ENCODE measurements at places on chromosomes 6 and 20. TPM values are rescaled to one million over a fixed set of nuclear protein-coding genes. Genes with fewer than 3 reads are reported as not detected.

RAET1G gene
- 5.5 TPM for total RNA-seq

- no peak for DNase-seq
Observed at GRCh38 chr6:163648868-163649267, 234.3 kb downstream of the QKI start.

DNA sequence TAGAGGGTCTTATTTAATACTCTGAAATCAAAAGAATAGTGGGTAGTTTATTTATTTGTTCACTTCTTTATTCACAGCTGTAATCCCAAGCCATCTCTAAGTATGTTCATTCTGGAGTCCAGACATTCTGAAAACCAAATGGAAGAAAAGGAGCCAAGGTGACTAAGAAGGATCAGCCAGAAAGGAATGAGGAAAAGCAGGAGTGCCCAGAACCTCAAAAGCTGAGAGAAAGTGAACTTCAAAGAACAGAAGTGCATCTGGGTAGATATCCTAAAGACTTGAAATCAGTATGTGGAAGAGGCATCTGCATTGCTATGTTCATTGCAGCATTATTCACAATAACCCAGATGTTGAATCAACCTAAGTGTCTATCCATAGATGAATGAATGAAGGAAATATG is 94.8 kb downstream of the VIP start:
- DNase-seq = no peak

DNA sequence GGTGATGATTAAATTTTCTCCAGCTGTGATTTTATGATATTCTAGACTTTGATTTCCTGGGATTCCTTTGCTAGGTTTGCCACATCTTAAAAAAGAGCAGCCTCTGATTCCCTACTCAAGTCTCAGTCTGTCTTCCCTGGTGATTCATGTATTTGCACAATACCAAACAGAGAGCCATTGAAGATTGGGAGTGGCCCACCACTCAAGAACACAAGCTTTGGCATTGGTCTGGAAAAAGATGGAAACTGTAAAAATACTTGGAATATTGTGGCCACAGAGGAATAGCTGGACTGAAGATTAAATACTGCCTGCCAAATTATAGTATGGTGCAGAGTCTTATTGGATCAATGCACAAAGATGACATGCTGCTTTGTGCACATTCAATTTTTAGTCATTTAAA is 32.9 kb downstream of the PTCHD4 start:
- no peak for DNase-seq

GRCh38 chr20:43302936-43303335 is 113.2 kb upstream of the PTPRT start:
- no peak for DNase-seq

Data from lower leg skin (tissue), 4 donors.